ENCODE measurements at places on chromosomes 2 and 18. TPM values are rescaled to one million over a fixed set of nuclear protein-coding genes. Genes with fewer than 3 reads are reported as not detected.

The ANO7 gene
- total RNA-seq = 1.4 TPM

The RGPD4 gene
- total RNA-seq = 0.21 TPM

The CCL20 gene
- not detected for total RNA-seq

The WDR54 gene
- 28.0 TPM for total RNA-seq

The EMX1 gene
- total RNA-seq = not detected

DNA sequence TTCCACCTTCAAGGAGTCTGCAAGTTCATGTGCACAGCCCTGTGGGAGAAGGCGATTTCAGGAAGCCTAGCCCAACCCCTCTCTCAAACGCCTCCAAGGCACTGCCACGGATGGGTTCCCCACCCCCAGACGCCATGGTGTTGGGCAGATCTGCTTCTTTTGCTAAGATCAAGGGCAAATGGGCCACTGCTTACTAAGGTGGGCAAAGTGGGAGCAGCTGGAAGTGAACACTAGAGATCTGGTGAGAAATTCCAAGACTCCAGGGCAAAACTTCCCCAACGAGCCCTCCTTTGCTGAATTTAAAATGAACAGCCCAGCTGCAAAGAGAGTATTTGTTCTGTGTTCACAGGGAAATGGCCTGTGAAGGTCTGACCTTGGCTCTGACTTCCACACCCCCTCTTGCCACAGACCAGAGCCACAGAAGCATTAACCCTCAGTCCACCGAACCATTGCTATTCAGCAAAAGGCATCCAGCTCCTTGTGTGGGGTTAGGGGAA is 45.1 kb upstream of the ZBTB7C start:
- DNase-seq = no peak

DNA sequence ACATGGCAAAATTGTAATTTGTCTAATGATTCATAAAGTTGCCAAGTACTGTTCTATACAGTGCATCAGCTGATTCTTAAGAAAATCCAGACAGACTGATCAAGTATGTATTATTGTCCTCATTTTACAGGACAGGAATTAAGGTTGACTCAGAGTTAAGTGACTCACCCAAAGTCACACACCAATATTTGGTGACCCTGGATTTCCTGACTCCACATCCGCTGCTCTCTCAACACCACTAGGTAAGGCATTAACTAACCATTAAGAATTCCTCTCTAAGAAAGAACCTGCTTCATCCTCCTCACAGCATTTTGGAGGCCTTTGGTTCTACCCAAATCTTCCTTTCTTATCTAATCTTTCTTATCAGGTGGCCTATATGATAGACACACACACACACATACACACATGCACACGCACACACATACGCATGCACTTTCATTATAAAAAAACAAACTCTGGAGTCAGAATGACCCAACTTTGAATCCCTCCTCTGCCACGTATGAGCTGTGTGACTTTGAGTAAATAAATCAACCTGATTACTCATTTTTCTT is 150.8 kb downstream of the ANKRD44 start:
- DNase-seq = peak; percentile 59

- no peak for DNase-seq
Measured at GRCh38 chr2:203918839-203919238, 17.7 kb upstream of the ICOS start.

GRCh38 chr18:2135309-2135708 is 436.0 kb downstream of the METTL4 start:
- DNase-seq = no peak

DNA sequence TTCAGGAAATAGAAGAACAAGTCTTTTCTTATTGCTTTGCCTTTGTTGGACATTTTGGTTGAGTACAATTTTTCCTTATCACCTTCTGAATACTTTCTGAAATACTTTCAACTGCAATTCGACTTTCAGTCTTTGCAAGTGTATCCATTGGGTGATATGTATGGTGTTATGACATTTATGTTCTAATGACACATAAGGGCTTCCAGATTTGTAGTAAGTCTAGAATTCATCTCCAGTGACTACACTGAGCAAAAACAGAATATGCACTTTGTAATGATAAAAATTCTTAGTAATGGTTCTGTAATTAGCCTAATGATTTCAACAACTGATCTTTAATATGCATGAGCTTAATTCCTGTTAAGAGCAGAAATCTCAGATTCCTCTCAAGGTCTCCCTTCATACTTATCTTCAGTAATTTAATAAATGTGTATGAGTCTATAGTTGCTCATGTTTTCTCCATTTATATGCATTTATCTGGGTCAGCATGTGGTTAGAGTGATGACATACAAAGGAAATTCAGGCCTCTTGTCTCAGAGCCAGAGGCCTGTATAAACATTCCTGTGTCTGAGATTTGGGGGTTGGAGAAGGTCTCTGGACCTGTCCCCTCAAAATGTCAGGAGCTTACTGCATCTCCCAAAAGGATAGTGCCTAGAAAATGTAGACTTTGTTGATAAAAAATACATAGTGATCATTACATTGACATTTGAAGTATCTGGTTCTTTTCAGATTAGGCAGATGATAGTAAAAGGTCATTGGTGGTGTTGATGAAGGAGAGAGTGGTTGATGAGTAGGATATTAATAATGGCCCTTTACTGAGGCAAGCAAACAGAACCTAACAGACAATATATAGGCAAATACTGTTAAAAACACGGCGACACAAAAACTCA is 114.9 kb downstream of the QPCT start:
- DNase-seq = no peak

GRCh38 chr2:56985609-56986008 is 801.8 kb downstream of the CCDC85A start:
- no peak for DNase-seq

- DNase-seq = no peak
Measured at GRCh38 chr2:235493402-235493774, 455 bp upstream of the AGAP1 start.

GRCh38 chr2:201263779-201264178 is 3.4 kb downstream of the CASP8 start:
- DNase-seq = peak; percentile 55

- DNase-seq = peak; percentile 36
Measured at GRCh38 chr2:219430633-219431615, 3.7 kb upstream of the SPEG start.

DNA sequence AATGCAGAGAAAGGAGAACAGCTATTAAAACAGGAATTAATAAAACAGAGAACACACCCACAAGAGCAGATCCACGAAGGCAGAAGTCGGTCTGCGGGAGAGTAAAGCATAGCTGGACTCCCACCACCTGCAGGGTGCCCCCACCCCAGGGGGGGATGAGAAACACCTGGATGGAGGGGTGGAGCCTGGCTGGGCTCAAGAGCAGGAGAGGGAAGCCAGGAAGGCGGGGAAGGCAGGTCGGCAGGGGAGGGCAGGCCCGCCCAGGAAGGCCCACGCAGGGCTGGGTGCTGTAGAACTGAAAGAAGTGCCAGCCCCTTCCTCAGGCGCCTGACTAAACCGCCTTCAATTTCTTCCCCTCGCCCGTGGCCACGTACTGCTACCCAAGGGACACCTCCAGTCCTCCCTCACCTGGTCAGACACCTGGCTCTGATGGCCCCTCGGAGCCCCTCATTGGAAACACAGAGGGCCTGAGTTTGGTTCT is 175.4 kb downstream of the HDAC4 start:
- peak; percentile 29 for DNase-seq
